Chondrocyte (in vitro differentiated cells): ENCODE measurements at places on chromosomes 11 and 22. TPM values are rescaled to one million over a fixed set of nuclear protein-coding genes. Genes with fewer than 3 reads are reported as not detected.

Gene MRGPRX4
- total RNA-seq, result not detected in 3 replicates

Gene NXPE4
- total RNA-seq, result not detected in 3 replicates

Gene B3GAT1
- total RNA-seq, result 0.27 to 0.62 TPM (median 0.37 TPM) in 3 replicates

Gene OR52A1
- not detected in 3 replicates for total RNA-seq

Gene MYBPC3
- total RNA-seq, result not detected in 3 replicates

Gene GLYATL2
- total RNA-seq, result 0.35 TPM in 1 of 3 replicates, not detected in the others

Gene CCDC87
- total RNA-seq, result 0.23 to 0.32 TPM (median 0.27 TPM) in 3 replicates

DNA sequence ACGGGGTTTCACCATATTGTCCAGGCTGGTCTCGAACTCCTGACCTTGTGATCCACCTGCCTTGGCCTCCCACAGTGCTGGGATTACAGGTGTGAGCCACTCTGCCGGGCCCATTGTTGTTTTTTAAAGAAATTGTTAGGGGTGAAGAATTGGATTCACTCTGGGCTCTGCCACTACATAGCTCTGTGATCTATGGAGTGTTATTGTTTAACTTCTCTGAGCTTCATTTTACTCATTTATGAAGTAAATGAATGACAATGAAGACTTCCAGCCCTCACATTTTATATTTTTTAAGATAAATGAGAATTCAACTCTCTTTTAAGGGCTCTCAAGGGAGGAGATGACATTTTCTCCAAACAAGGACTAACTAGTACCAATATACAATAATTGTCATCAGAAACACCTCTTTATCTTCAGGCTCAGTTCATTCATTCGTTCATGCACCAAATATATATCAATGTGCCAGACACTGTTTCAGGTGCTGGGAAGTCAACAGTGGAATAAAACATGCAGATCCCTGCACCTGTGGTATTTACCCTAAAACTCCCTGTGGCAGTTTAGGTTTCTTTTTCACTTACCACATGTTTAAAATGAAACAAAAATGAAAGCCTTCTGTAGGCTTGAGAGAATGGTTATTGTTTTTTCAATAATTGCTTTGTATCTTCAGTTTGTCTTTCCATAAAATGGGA is 23.5 kb upstream of the GRAMD1B start:
- DNase-seq, result no peak

DNA sequence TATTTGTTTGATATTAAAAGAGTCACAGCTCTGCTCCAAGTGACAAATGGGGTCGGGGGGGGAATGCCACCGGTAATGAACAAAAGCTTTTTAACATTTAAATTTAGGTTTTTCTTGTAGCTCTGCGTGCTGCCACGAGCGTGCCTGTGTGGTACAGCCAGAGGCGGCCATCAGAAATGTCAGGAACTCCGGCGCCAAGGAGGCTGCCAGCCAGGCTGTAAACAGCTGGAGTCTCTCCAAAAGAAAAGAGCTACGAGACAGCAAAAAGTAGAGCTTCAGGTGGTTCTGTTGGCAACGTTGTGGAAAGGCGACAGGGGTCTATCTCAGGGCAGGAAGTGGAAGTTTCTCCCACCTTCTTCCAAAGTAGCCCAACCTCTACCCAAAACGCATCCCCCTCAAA is 532.8 kb downstream of the OPCML start:
- no peak for DNase-seq

- DNase-seq, result no peak
These were observed 328.8 kb upstream of the PITPNB start for GRCh38 chr22:28247667-28248363.

DNA sequence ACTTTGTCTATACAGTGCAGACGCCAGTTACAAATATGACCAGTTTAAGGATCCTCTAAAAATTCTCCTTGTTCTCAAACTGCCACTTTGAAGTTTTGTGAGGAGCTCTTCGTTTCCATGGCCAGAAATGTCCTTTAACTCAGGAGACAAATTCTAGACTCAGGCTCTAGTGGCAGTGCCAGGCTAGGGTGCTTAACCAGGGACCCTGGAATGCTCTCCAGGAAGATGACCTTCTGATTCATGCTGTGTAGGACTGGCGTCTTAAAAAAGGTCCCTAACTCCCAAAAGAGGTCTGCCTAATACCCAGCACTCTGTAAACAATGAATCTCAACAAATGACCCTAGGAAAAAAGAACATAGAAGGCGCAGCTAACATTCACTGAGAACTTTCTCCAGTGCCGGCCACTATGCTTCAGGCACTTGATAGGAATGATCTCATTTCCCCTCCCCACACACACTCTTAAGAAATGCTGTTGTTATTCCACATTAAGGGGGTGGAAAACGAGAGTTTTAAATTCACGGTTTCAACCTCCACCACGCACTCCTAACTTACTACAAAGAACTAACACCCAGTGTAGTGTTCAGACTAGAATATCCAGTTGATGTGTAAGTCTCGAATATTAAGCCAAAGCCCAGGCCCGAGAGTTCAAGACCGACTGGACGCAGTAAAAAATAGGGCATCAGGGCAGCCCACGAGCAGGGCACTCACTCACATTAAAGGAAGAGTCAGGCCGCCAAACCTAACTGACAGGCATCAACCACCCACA is 747 bp downstream of the NXF1 start:
- DNase-seq, result no peak

DNA sequence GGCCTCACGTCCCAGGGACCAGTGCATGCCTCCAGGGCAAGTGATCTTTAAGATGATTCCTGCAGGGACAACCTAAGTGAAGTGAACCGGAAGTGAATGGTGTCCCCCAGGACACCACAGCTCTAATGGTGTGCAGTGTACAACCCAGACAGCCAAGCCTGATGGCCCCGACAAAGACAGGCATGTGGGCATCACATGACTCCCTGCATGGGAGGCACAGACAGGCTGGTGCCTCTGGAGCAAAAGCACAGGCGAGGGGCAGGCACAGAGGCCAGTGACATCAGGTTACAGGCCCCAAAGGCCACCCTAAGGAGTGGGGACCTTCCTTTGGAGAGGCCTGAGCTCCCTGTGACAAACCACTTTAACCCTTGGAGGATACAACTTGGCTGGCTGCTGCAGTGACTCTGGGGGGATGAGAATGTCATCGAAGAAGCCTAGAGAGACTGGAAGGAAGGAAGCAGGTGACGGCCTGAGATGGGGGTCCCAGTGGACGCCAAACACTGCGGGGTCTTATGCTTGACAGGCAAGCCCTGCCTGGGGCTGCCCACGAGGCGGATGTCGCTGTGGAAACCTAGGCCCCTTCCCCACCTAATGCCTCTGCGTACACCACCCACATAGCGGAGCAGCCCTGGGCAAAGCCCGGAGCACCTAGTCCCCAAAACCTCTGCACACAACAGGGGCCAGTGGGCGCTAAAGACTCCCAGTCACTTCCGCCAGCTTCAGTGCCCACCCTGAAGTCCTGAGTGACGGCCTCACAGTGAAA is 12.4 kb downstream of the POLR3H start:
- no peak for DNase-seq
